ENCODE measurements at places on chromosomes 16 and 17.
A peak's percentile ranks its signal among the peaks of the same experiment; 100 is the strongest.

DNA sequence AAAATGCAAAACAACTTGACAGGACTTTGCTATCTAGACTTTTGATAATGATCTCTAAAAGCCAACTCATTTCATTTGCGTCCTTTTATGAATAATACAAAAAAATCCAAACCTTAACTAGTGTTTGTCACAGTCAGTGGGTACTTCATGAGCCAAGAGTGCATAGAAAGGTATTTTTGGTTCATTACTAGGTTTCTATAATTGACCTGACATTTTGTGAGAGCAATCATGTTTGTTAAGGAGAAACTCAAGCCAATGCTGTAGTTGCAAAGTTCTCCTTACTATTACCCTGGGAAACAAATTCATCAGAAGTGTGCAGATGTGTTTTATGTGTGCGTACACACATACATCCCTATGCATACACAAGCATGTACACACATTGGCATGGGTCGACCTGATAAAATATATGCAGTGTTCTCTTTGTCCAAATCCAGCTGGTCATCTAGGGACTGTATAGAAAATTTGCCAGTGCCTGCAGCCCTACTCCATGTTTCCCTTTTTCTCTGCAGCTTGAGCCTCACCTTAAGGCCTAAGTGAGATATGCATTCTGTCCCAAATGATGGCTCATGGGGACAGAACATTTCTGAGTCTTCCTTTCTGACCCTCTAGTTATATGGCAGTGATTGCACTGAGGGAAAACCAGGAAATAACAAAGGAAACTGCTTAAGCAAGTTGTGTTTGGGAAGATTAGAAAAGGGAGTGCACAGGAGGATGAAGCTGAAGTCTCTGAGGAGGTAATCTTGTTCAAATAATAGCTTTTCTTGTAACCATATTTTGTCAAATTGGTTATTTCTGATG, 128.1 kb downstream of the CDH13 start:
- DNase-seq, result no peak

DNA sequence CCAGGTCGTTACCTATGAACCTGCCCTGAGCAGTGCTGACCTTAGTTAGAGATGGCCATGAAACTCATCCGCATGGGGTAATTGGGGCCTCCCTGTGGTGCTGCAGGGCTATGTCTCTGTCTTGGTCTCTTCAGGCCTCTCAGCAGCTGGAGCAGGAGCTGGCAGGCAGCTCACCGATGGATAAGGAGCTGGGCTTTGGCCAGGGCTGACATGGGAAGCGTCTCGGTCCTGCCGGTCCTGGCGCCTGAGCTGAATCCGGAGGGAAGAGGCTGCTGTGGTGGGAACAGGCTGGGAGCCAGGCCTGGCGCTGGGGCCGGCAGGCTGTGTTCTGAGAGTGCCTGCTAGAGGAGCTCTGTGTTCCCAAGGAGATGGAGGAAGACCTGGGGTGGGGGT, 10.1 kb downstream of the IL32 start:
- no peak for DNase-seq

DNA sequence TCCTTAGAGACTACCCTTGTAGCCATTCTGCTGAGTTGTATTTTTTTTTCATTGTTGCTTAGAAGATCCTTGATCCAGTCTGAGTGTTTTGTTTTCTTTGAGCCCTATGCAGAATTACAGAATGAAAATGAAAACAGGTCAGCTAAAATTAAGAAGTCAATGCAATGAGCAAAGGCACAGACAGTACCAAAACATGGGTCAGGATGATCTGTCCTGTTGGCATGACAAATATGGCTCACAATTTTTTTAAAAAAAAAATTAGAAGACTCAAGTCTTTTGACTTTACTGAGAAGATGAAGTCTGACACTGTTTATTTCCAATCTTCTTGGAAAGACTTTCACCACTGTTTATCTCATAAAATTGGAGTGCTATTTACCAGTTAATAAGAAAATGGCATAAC, 32.4 kb downstream of the KCNJ16 start:
- no peak for DNase-seq

- no peak for DNase-seq
These were observed 9.0 kb upstream of the ITGAE start for GRCh38 chr17:3810019-3810418.

GRCh38 chr17:2323629-2324314, 12.5 kb downstream of the TSR1 start:
- no peak for DNase-seq

DNA sequence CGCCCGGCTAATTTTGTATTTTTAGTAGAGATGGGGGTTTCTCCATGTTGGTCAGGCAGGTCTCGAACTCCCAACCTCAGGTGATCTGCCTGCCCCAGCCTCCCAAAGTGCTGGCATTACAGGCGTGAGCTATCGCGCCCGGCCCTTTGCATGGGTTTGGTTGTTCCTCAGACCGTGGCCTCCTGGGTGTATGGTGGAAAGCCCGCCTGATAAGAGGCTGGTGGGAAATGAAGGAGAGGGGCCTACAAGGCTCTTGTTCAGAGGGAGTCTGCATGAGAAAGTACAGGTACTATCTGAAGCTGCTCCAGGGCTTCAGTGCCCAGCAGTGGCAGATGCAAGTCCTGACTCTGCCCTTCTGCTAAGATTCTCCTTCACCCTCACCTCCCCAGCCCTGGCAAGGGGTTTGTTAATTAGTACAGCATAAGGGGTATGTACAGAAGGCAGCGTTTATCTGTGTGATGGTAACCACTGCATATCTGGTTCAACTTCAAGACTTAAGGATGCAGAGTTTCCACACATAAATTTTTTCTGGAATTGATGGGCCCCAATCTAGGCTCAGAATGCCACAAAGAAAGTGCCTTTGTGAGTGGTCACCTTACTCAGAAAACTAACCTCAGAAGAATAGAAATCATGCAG, 24.2 kb downstream of the GRB7 start:
- no peak for DNase-seq

- DNase-seq, result peak; percentile 45
These were observed 31.3 kb downstream of the DCUN1D3 start for GRCh38 chr16:20868890-20869289.

GRCh38 chr17:81143200-81143527, 22.1 kb upstream of the PVALEF start:
- DNase-seq, result no peak

GRCh38 chr17:30361766-30362279, 16.9 kb upstream of the CPD start:
- DNase-seq, result no peak

GRCh38 chr17:65660947-65661346, 99.5 kb upstream of the AXIN2 start:
- DNase-seq, result peak; percentile 47

GRCh38 chr16:84905965-84906460, 86.2 kb downstream of the CRISPLD2 start:
- no peak for DNase-seq

- DNase-seq, result no peak
These were observed 36.9 kb downstream of the SLC47A1 start for GRCh38 chr17:19570544-19571062.

- DNase-seq, result no peak
These were observed 11.5 kb upstream of the HYDIN start for GRCh38 chr16:71242036-71242435.

DNA sequence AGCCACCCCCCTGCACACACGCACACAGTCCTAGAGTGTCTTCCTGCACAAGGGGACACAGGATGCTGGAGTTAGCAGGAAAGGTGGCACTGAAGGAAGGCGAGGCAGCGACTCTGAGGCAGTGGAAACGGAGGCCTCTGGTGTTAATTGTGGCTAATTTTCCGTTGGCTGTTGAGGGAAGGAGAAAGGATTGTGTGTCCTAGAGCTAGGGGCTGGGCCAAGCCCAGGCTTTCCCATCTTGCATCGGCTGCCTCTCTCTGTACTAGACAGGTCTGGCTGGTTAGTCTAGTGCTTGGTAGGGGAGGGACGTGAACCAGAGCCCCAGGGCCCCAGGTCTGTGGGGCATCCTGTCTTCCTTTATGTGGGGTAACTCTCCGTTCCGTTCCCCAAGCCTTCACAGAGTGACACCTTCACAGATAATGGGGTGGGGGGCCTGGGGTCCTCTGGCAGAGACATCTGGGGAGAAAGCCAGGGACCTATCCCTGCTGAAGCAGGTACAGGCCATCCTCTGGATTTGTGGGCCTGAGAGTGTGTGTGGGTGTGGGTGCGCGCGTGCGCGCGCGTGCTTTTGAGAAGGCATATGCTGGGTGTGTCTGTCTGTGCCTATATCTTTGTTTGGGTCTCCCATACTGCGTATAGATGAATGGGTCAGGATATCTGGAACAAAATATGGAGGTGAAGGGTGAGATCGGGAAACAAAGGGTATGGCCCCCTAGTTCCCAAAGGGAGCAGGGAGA, at the start of gene CHD3:
Gene CHD3 (plus strand): TSS at position 606 of the 737 bp plus-strand sequence. CDS start 212 bp downstream, outside the sequence.
- no peak for DNase-seq

DNA sequence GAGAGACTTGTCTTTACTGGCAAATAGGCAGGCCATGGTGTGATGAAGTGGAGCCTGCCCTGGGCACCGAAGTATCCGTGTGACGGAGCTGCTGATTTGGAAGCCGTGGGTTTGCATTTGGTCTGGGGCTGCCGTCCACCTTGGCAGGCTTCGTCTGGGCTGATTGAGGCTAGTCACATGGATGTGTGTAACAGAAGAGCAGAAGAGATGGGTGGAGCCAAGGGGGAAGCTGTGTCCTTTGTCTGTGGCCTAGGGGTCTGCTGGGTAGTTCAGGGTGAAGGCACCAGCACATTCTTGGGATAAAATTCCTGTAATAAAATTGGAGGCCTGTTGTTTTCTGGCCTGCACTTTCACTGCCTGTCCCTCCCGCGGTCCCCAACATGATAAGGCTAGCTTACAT, 106.1 kb downstream of the AATF start:
- no peak for DNase-seq

DNA sequence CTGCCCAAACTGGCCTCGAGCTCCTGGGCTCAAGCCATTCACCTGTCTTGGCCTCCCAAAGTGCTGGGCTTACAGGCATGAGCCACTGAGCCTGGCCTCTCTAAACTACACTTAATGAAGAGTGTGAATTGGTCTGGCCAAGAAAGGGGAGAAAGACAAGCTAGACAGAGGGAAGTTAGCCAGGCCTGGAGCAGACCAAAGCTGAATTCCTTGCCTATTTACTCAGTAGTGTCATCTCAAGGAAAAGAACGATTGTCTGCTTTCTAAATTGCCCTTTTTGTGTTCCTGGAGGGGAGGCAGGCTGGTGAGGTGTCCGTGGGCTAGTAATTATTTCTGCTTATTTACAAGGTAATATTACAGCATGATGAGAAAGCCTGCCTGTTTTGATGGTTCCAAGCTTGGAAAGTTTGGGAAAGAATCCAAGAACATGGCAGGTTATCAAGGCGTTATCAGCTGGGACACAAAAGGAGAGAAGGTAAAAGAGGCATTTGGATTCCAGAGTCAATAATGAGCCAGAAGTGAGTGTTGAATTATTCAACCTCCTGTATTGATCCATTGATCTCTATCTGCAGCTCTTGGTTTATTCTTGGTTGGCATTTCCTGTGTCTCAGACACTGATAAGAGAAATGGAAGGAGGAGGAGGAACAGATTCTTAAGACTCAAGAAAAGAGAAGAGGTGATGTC, 6.3 kb upstream of the CBFB start:
- no peak for DNase-seq

DNA sequence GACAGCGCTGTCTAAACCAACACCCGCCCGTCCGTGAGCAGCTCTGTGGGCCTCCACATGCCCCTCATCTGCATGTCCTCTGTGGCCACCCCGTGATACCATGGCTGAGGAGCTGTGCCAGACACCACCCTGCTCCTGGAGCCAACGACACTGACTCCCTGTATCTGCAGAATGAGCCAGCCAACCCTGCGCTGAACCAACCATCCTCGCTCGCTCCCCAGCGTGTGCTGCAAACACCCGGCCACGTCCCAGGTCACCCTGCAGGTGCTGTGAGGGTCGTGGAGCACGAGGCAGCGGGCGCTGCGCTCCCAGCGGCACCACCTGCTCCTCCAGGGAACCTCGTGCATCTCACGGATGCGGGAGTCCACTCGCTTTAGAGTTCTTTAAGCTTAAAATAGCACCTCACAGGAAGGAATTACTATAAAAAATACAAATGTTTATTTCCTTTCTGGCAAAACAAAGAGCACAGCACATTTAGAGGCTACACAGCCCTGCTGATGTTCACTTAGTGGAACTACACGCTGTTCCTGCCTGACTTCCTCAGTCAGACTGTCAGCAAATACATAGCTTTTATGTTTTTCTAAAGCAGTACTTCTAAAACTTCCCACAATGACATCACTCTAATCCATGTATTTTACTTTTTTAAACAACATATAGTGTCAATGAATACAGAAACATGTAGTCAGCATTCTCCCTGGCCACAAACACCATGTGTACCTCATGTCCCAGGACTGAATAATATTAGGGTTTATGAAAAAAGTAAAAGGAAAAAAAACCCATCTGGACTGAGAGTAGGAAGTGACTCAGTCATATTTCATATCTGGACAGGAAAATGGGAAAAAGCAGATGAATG, 43.5 kb downstream of the MAP1LC3B start:
- no peak for DNase-seq

DNA sequence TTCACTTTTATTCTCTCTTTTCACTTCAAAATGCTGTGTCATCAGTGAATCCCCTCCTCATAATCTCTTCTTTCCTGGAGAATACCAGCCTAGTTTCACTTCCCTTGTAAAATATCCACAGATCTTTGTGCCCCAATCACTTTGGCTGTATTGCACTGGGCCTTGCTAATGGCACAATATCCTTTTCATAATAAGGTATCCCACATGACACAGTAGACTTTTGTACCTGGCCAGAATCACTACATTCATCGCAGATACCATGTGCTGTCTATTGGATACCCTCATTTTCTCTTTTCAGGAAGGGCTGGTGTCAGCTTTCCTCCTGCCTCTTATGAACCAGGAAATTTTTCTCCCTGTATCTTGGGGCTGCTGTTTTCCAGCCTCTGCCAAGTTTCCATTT, 25.7 kb upstream of the TOX3 start:
- no peak for DNase-seq

DNA sequence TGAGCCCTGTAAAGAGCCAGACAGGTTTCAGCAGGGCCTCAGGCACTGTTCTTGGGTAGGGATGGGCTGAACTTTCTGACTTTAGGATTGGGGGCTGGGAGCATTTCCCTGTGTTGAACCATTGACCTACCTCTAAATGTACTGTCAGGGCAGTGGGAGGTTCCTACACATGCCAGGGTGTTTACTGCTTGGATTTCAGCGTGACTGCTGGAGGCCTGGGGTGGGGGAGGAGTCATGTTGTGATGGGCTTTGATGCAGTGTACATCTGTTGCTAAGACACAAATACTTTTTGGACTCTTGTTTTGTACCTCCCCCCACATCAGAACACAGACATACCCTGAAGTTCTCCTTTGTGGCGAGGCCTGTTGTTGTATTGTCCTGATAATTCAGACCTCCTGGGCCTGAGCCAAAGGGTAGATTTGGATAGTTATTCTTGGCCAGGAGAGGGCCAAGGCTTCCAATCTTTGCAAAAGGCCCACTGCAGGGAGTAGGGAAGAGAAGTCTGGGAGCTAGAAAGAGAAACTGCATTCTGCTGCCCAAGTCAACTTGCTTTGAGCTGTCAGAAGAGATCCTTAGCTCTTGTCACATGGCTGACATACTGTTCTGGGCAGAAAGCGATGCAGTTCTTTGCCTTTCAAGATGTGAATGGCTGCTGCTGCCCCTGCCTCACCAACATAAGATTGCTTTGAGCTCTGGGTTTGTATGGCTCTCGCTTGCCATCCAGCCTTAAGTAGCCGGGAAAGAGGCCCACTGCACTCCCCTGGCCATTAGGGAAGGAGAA, 3.7 kb downstream of the NFE2L1 start:
- DNase-seq, result peak; percentile 52

Data from A549 (cell line).